Activated CD4-positive, CD25-positive, alpha-beta regulatory T cell (primary cell): ENCODE measurements at places on chromosomes 1 and 21.
A peak's percentile ranks its signal among the peaks of the same experiment; 100 is the strongest.

DNA sequence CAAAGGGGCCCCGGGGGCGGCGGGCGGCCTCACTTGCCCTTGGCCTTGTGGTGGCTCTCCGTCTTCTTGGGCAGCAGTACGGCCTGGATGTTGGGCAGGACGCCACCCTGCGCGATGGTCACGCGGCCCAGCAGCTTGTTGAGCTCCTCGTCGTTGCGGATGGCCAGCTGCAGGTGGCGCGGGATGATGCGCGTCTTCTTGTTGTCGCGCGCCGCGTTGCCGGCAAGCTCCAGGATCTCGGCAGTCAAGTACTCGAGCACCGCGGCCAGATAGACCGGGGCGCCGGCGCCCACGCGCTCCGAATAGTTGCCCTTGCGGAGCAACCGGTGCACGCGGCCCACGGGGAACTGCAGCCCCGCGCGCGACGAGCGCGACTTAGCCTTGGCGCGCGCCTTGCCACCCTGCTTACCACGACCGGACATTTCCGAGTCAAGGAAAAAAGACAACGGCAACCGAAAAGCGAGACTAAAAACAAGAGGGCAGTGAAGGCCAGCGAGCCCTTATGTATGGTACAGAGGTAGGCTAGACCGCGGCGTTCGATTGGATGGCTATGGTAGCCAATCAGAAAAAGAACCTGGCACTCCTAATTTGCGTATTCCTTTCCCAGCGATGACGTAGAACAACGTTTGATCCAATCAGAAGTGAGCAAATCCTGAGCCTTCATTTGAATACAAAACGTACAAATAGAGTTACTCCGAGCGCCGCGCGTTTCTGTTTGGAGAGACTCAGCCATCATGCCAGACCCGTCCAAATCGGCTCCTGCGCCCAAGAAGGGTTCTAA lies 29.6 kb upstream of the RNF187 start:
- peak; percentile 59 for DNase-seq

- DNase-seq: no peak
These were observed 12.0 kb upstream of the ETV3L start for GRCh38 chr1:157111396-157112165.

DNA sequence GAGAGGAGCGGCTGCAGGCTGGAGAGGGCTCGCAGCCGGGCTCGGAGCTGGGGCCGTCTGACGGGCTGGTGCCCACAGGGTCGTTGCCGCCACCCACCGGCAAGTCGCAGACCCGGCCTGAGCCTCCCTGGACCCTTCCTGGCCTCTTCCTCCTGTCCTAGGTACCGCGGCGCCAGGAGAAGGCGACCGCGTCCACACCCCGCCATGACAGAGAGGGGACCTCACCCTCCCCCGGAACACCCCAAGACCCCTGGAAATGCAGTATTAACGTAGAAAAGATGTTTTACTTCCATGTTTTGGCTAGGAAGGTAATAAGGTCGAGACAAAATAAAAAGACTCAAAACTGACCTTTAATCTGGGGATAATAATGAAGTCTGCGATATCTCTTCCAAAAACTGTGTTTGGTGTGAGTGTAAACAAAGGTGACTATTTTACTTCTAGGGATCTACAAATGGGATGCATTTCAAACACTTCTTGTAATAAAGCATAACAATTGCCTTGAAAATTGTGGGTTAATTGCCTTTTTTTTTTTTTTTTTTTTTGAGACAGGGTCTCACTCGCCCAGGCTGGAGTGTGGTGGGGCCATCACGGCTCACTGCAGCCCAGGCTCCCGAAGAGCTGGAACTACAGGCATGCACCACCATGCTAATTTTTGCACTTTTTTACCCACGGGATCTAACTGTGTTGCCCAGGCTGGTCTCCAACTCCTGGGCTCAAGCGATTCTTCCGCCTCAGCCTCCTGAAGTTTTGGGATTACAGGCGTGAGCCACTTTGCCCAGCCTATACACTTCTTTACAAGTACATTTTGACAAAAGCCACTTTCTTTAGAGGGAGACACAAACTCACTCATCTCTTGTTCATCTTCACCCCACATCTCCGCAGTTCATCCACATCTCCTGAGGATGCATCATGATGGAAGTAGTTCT lies 838 bp upstream of the RSRP1 start:
- DNase-seq: no peak

GRCh38 chr1:37012226-37012625 lies 22.1 kb downstream of the GRIK3 start:
- DNase-seq: no peak

- DNase-seq: no peak
These were observed 308.2 kb downstream of the BRINP3 start for GRCh38 chr1:190169311-190170067.
